NAMALWA (cell line): ENCODE measurements at places on chromosomes 3 and 15.

GRCh38 chr3:40336511-40337135 lies 27.1 kb downstream of the EIF1B start:
- DNase-seq = no peak

DNA sequence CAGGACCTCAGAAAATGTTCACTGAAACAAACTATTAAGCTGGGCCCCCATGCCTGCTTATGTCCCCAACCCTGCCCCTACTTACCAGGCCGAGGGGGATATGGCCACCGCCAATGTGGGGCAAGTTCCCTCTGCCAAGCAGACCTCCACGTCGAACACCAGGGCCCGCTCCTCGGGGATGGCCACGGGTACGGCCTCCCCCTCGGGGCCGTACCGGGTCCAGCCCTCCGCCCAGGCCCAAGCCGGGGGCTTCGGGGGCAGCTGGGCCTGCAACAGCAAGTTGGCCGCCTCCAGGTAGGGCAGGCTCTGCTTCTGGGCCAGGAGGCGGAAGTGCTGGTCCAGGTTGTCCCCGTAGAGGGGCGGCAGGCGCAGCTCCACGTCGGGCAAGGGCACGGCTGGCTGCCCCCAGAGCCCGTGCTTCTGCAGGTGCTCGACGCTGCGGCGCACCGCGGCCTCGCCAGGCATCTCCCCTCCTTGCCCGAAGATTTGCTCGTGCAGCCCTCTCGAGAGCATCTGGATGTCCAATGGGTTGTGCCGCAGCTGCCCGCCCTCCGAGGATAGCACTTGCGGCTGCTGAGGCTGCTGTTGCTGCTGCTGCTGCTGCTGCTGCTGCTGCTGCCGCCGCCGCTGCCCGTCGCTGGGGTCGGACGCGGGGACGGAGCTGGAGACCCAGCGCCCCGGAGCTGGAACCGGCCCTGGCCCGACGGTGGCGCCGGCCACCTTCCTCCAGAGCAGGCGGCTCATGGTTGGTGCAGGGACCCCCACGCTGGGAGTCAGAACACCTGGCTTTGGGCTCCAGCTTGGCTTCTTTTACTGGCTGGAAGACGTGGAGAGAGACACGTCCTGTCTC lies 1.4 kb downstream of the POLG start:
- no peak for DNase-seq

DNA sequence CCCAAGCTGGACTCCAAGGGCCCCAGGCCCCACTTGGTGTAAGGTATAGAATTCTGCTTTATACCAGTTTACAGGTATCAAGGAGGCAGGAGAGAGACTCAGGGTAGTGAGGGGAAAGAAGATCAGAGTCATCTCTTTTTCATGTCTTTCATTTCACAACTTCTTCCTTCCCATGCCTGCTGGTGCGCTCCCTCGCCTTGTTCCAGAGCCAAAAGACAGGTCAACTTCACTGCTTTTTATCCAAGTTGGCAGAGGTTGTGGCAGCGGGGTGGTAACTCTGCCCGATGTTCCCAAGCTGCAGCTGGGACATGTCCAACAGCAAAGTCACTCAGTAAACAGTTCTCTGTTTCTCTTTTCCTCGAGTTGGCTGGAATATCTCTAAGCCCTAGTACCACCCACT lies 86.3 kb upstream of the TCF12 start:
- no peak for DNase-seq

- no peak for DNase-seq
These were observed 94.3 kb downstream of the CEMIP start for GRCh38 chr15:80873366-80873952.

DNA sequence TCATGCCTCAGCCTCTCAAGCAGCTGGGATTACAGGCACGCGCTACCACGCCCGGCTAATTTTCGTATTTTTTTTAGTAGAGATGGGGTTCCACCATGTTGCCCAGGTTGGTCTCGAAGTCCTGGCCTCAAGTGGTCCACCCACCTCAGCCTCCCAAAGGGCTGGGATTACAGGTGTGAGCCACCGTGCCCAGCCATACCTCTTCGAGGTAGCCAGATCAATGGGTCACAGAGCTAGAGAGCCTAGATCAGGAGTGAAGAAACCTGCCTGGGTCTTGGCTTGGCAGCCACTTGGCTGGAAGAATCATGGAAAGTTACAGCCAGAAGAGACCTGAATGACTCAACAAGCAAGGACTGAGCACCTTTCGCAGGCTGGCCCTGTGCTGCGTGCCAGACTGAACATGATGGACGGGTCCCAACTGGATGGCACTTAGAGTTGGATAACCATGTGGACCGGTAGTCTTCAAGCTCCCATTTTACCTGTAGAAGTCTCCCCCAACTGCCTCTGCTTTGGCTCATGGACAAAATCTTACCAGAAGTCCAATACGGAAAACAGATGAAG lies 29.7 kb downstream of the GNB5 start:
- DNase-seq = no peak

GRCh38 chr3:193168931-193169330 lies 72.1 kb upstream of the PLAAT1 start:
- DNase-seq = no peak
